ENCODE measurements at places on chromosomes 2 and 18. TPM values are rescaled to one million over a fixed set of nuclear protein-coding genes. Genes with fewer than 3 reads are reported as not detected.

- DNase-seq: no peak
Observed at GRCh38 chr2:115654362-115654761, 1211.9 kb downstream of the DPP10 start.

GRCh38 chr2:197164141-197164754 is 146.3 kb downstream of the ANKRD44 start:
- peak; percentile 27 for DNase-seq

DNA sequence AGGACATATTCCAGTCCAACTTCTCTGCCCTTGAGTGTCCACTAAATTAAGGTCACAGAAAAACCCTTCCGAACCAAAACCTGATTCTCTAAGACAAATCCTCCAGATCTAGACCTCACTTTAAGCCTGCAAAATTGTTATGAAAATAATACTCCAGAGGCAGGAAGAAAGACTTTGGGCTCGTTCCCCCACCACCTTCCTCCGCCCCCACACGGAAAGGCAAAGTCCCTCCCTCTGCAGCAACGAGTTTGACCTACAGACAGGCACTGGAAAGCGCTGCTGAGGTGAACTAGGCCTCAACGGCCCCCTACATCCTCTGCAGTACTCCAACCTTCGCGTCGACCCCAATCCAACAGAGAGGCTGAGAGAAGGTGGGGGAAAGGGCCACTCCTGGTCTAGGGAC is 808 bp downstream of the ATP5MC3 start:
- DNase-seq: no peak

GRCh38 chr2:111194835-111195621 is 74.3 kb downstream of the BCL2L11 start:
- DNase-seq: no peak

DNA sequence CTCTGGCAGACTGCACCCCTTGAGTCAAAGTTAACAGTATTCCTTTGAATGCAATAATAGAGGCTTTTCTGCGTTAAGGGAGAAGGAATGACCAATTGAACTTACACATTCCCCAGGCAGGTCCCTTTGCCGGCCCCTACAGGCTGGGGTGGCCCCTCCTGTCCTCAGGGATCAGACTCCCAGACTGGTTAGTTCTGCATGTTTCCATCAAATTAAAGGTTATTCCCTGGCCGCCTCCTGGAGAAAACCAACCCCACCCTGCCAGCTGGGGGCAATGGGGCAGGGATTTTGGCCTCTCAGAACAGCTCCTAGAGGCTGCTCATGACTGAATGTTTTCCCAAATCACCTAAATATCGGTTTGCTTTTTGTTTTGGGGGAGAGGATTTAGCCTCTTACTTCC is 199.6 kb downstream of the MGAT5 start:
- DNase-seq: no peak

DNA sequence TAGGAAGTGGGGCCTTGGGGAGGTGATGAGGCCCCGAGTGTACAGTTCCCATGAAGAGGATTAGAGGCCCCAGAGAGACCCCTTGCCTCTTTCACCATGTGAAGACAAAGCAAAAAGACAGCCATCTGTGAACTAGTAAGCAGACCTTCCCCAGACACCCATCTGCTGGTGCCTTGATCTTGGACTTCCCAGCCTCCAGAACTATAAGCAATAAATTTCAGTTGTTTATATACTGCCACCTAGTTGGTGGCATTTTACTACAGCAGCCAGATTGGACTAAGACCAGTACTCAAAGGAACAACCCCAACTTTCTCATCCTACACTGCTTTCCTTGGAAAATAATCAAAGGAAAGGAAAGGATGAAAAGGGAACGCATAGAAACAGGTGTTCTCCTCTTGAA is 27.9 kb upstream of the CREG2 start:
- DNase-seq: no peak

DNAH6 gene
- 5.5 TPM for total RNA-seq

VWA3B gene
- 0.47 TPM for total RNA-seq

All from progenitor cell of endocrine pancreas (in vitro differentiated cells).